Activated naive CD8-positive, alpha-beta T cell treated with anti-CD3 and anti-CD28 coated beads for 36 hours (primary cell): ENCODE measurements at places on chromosomes 13 and 19.

DNA sequence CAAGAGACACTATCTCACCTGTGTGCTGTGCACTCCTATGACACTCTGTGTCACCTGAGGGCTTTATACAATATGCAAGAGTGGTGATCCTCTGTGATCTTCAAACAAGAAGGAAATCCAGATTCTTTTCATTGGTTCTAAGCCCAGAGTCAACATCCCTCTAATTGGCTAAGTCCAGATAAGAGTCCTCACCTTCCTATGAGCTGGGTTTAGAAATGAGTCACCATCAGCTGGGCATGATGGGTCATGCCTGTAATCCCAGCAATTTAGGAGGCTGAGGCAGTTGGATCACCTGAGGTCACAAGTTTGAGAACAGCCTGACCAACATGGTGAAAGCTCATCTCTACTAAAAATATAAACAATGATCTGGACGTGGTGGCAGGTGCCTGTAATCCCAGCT, 144.4 kb downstream of the ZNF675 start:
- H3K27ac ChIP-seq = no peak overlapping the region
- no peaks in the 10 kb centered on the region for H3K4me1 ChIP-seq
- no peaks in the 10 kb centered on the region for H3K27me3 ChIP-seq
- no peak overlapping the region for H3K4me3 ChIP-seq
- H3K36me3 ChIP-seq = no peaks in the 10 kb centered on the region
- DNase-seq = no peak

DNA sequence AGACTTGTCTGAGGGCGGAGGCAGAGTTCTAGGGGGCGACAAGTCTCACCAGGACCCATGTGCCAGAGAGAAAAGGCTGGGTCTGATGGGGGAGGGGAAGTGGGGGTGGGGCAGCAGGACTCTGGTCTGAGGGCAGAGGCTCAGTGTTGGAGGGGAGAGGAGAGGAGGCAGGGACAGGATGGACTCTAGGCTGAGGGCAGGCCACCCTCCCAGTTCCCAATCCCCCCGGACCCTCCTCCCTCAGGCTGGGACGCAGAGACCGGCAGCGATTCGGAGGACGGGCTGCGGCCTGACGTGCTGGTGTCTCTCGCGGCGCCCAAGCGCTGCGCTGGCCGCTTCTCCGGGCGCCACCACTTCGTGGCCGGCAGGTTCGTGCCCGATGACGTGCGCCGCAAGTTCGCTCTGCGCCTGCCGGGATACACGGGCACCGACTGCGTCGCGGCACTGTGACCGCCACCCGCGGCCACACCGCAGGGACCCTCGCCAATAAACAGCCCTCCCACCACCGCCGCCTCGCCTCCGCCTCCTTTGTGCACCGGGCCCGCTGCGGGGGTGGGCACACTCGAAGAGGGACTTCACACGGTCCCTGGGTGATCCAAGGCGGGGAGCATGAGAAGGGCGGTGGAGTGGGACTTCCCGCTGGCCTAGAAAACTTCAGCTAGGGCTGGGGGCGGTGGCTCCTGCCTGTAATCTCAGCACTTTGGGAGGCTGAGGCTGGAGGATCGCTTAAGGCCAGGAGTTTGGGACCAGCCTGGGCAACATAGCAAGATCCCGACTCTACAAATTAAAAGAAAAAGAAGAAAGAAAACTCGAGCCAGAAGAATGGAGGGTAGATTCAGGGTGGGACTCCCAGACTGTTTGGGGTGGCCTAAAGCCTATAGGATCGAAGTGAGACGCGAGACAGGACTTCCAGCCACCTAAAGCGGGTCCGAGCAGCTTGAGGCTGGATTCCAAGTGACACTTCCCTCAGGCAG, 703 bp upstream of the CILP2 start:
- H3K4me1 ChIP-seq = peaks cover 17% of the 10 kb centered on the region
- H3K27me3 ChIP-seq = peaks cover 15% of the 10 kb centered on the region
- H3K27ac ChIP-seq = peak overlapping the region; percentile 29
- DNase-seq = no peak
- no peak overlapping the region for H3K4me3 ChIP-seq

DNA sequence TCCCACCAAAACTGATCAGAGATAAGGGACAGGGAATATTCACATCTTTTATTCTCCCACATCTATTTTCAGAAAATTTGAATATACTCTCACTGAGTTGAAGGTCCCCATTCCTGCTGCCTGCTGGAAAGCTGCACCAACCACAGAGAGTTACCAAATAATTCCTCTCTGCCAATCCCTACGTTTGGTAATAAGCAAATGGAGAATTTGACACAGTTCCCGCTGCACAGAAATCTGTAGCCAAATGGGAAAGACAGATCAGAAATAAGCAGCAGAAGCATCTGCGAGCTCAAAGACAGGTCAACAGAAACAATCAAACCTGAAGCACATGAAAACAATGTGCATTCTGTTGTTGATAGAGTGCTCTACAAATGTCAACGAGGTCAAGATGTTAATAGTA, 9.9 kb downstream of the ZNF112 start:
- no peak overlapping the region for H3K4me3 ChIP-seq
- H3K4me1 ChIP-seq = no peaks in the 10 kb centered on the region
- peaks cover 20% of the 10 kb centered on the region for H3K36me3 ChIP-seq

DNA sequence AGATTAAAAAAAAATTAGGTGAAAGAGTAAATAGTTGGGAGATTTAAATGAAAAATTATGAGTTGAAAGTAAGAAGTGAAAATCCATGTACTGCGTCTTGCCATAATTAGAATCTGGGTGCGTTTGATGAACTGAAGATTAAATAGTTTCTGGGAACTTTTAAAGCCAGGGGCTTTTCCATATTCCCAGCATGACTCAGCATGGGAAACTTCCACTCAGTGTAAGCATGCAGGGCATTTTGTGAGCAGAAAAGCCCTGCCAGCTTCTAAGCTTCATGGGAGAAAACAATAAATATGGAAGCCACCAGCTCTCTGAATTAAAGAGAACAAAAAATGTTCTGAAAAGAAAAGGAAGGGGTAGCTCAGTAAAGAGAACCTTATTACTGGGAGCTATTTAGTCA, 62.0 kb upstream of the EDNRB start:
- H3K36me3 ChIP-seq = no peaks in the 10 kb centered on the region
- no peak overlapping the region for H3K4me3 ChIP-seq
- H3K27me3 ChIP-seq = no peaks in the 10 kb centered on the region
- H3K4me1 ChIP-seq = no peaks in the 10 kb centered on the region
- DNase-seq = no peak
- no peak overlapping the region for H3K27ac ChIP-seq

DNA sequence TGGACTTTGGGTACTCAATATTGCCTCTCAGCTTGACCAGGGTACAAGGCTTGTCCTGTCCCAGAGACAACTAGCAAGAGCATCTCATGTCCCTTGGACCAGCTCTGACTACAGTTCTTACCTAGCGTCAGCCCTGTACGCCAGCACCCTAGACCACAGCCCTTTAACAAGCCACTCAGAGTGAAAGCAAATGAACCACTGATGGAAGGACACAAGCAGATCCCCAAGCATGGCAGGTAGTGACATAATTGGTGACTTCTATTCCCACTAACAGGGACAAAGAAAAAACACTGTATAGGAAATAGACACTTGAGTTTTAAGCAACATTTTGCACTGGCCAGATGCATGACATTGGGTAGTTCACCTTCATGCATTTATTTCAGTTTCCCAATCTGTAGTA, 8.8 kb upstream of the LRCH1 start:
- H3K4me3 ChIP-seq = no peak overlapping the region
- H3K36me3 ChIP-seq = no peaks in the 10 kb centered on the region
- peaks cover 5% of the 10 kb centered on the region for H3K4me1 ChIP-seq
- no peak for DNase-seq
- no peak overlapping the region for H3K27ac ChIP-seq
- H3K27me3 ChIP-seq = peaks cover 4% of the 10 kb centered on the region

DNA sequence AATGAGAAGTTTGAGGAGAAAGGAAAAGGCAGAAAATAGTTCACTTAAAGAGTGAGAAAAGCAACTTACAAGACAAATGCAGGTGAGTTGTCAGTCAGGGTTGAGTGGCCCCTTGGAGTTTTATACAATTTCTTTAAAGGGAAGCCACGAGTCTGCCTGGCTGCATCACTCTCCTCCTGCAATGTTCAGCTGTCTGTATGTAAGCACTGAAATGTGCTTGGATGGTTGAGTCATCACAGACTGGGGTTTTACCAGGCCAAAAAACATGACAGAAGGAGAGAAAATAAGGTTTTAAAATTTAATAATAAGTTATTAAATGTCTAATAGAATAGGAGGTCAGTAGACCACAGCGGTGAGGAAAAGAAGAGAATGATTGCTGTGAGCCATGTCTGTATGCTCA, 51.0 kb upstream of the FGF14 start:
- peaks cover 6% of the 10 kb centered on the region for H3K27me3 ChIP-seq
- H3K4me1 ChIP-seq = peaks cover 4% of the 10 kb centered on the region
- no peak for DNase-seq
- no peak overlapping the region for H3K4me3 ChIP-seq
- H3K36me3 ChIP-seq = no peaks in the 10 kb centered on the region

GRCh38 chr19:51809787-51810186, 14.8 kb downstream of the FPR3 start:
- H3K27me3 ChIP-seq = peaks cover 3% of the 10 kb centered on the region
- no peak overlapping the region for H3K4me3 ChIP-seq
- peaks cover 5% of the 10 kb centered on the region for H3K36me3 ChIP-seq
- no peak for DNase-seq
- H3K4me1 ChIP-seq = no peaks in the 10 kb centered on the region

DNA sequence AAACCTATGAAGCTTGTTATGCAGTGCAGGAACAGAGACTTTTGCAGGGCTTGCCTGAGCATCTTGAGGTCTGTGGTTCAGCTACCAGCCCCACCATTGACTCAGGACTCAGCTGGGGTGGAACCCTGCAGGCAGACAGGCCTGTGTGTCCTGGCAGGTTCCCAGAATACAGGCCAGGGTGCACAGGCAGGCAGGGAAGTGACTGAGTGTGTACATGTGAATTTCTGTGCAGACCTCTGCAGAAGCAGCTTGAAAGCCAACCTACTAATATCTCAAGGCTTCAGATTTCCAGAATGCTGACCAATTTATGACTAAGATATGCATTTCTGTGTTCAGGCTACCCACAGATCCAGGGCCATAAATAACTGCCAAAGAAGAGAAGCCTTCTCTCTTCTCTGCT, 254.4 kb downstream of the DLEU7 start:
- H3K27me3 ChIP-seq = no peaks in the 10 kb centered on the region
- no peak overlapping the region for H3K4me3 ChIP-seq
- H3K4me1 ChIP-seq = peaks cover 21% of the 10 kb centered on the region
- no peaks in the 10 kb centered on the region for H3K36me3 ChIP-seq
- no peak for DNase-seq

GRCh38 chr13:95763601-95764000, 86.7 kb downstream of the DNAJC3 start:
- peaks cover 9% of the 10 kb centered on the region for H3K36me3 ChIP-seq
- DNase-seq = no peak
- H3K4me1 ChIP-seq = no peaks in the 10 kb centered on the region
- no peak overlapping the region for H3K27ac ChIP-seq

DNA sequence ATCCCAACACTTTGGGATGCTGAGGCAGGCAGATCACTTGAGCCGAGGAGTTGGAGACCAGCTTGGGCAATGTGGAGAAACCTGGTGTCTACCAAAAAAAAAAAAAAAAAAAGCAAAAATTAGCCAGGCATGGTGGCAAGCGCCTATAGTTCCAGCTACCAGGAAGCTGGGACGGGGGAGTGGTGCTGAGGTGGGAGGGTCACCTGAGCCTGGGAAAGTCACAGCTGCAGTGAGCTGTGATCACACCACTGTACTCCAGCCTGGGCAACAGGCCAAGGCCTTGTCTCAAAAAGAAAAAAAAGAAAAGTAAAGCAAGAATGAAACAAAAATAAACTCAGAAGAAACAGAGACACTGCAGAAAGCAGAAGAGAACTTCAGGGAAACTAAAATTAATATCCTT, 31.6 kb downstream of the MTRF1 start:
- peaks cover 8% of the 10 kb centered on the region for H3K4me1 ChIP-seq
- H3K36me3 ChIP-seq = peaks cover 35% of the 10 kb centered on the region
- no peak for DNase-seq

DNA sequence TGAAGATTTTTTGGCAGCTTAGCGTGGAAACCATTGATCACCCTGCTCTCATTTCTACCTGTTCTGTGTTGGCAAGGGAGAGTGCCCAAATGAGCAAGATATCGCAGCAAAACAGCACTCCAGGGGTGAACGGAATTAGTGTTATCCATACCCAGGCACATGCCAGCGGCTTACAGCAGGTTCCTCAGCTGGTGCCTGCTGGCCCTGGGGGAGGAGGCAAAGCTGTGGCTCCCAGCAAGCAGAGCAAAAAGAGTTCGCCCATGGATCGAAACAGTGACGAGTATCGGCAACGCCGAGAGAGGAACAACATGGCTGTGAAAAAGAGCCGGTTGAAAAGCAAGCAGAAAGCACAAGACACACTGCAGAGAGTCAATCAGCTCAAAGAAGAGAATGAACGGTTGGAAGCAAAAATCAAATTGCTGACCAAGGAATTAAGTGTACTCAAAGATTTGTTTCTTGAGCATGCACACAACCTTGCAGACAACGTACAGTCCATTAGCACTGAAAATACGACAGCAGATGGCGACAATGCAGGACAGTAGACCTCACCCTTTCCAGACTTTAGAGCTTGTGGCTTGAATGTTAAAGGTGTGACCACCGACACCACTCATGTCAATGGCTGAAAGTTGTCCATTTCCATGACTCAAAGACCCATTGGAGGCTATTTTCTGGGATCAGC, 5.8 kb downstream of the CEBPG start:
- no peaks in the 10 kb centered on the region for H3K27me3 ChIP-seq
- H3K4me3 ChIP-seq = no peak overlapping the region
- H3K27ac ChIP-seq = peak overlapping the region; percentile 22
- no peak for DNase-seq
- peaks cover 39% of the 10 kb centered on the region for H3K36me3 ChIP-seq

DNA sequence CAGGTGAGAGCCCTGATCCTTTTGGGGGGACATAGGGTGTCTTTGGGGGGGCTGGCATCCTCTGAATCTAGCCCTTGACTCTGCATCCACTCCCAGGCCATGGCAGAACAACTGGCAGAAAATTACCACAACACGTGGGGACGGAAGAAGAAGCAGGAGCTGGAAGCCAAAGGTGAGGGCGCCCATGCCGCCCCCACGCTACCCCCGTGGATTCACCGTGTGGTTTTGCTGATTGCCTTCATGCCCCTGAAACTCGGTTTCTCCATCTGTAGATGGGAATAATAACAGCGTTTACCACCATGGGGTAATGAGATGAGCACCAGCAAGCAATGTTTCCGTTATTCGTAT, 72.9 kb downstream of the RYR1 start:
- no peak overlapping the region for H3K4me3 ChIP-seq
- H3K36me3 ChIP-seq = no peaks in the 10 kb centered on the region
- DNase-seq = no peak

- H3K4me1 ChIP-seq = peaks cover 44% of the 10 kb centered on the region
- H3K27ac ChIP-seq = peak overlapping the region; percentile 97
- H3K27me3 ChIP-seq = peaks cover 36% of the 10 kb centered on the region
- peak overlapping the region; percentile 53 for H3K4me3 ChIP-seq
- DNase-seq = no peak
Measured at GRCh38 chr19:49491804-49492572, 4.2 kb upstream of the RPS11 start.

DNA sequence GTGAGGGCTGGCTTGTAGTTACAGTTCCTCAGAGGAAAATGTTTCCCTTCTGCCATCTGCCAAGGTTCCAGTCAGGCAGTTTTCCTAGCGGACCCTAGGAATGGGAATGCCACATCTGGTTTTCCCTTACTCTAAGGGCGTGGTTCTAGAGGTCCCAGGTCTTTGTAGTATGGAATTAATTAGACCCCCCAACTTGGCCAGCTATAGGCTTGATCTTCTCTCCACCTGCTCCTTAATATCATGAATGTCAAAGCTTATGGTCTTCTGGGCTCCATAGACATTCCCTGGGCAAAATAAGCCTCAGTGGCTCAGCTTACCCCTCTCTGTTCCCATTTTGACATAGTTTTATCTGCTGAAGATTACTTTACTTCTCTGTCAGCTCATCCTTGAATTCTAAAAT, 70.0 kb downstream of the ZNF568 start:
- no peaks in the 10 kb centered on the region for H3K27me3 ChIP-seq
- no peak overlapping the region for H3K27ac ChIP-seq
- no peak for DNase-seq
- H3K4me1 ChIP-seq = no peaks in the 10 kb centered on the region
